ENCODE measurements at places on chromosomes 5 and 9. TPM values are rescaled to one million over a fixed set of nuclear protein-coding genes. Genes with fewer than 3 reads are reported as not detected.

OGN gene
- total RNA-seq = not detected

FGFR4 gene
- total RNA-seq = 24.2 TPM

GHR gene
- 0.05 TPM for total RNA-seq

SPZ1 gene
- not detected for total RNA-seq

N4BP3 gene
- total RNA-seq = 0.98 TPM

IL5 gene
- total RNA-seq = not detected

FLT4 gene
- 3.6 TPM for total RNA-seq

GNAQ gene
- 13.0 TPM for total RNA-seq

ZNF367 gene
- 5.3 TPM for total RNA-seq

ABLIM3 gene
- 23.7 TPM for total RNA-seq

DYNC2I2 gene
- 149 TPM for total RNA-seq

AKNA gene
- 7.0 TPM for total RNA-seq

DRD1 gene
- total RNA-seq = 0.05 TPM

FANCG gene
- 36.8 TPM for total RNA-seq

PFN3 gene
- total RNA-seq = not detected

C9 gene
- total RNA-seq = not detected

TAF11L10 gene
- not detected for total RNA-seq

NSG2 gene
- total RNA-seq = not detected

MEF2C gene
- total RNA-seq = 0.02 TPM

CDC23 gene
- total RNA-seq = 34.2 TPM

CCL27 gene
- 0.33 TPM for total RNA-seq

PCDHA10 gene
- total RNA-seq = 0.01 TPM

CENPK gene
- total RNA-seq = 24.6 TPM

ARSI gene
- 30.6 TPM for total RNA-seq

NUTM2F gene
- not detected for total RNA-seq

TMEM215 gene
- total RNA-seq = 0.02 TPM

PDE8B gene
- 2.0 TPM for total RNA-seq

PCDHGA8 gene
- total RNA-seq = 0.02 TPM

GPR150 gene
- 0.07 TPM for total RNA-seq

DDX4 gene
- not detected for total RNA-seq

CAMK2A gene
- total RNA-seq = 0.69 TPM

LVRN gene
- total RNA-seq = 0.03 TPM

PCDHB9 gene
- 0.09 TPM for total RNA-seq

TAS2R1 gene
- not detected for total RNA-seq

CATSPER3 gene
- total RNA-seq = 0.15 TPM

TSLP gene
- not detected for total RNA-seq

PCDHB5 gene
- 1.3 TPM for total RNA-seq

NUTM2G gene
- not detected for total RNA-seq

PCDHAC2 gene
- 4.0 TPM for total RNA-seq

PCDHB6 gene
- total RNA-seq = 1.1 TPM

Data from A549 treated with AZD2906 at 1 μM for 4 hours (cell line).